ENCODE measurements at places on chromosomes 12 and 14. TPM values are rescaled to one million over a fixed set of nuclear protein-coding genes. Genes with fewer than 3 reads are reported as not detected.

DNA sequence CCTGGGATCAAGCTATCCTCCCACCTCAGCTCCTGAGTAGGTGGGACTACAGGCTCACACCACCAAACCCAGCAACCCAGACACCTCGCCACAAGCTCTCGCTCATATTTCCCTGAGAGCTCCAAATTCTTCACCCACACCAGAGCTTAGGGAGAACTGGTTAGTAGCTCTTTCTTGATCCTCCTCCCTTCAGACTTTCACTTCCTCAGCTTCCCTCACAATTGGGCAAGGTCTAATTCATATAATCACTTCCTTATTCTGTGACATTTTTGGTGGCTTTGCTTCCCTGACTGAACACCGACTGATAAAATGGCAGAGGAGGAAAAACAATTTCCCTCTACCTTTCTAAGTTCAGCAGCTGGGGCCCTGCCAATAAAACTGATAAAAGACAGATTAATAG, 88.5 kb downstream of the GXYLT1 start:
- peak; percentile 7 for DNase-seq

GRCh38 chr12:29054858-29055663, 94.0 kb upstream of the FAR2 start:
- no peak for DNase-seq

DNA sequence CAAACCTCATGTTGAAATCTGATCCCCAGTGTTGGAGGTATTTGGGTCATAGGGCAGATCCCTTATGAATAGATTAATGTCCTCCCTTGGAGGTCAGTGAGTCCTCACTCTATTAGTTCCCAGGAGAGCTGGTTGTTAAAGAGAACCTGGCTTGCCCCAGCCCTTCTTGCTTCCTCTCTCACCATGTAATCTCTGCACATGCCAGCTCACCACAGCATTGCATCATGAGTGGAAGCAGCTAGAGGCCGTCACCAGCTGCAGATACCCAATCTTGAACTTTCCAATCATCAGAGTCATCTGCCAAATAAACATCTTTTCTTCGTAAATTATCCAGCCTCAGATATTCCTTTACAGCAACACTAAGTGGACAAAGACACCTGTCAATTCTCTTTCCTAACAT, 161.8 kb upstream of the IGF1 start:
- DNase-seq: no peak

DNA sequence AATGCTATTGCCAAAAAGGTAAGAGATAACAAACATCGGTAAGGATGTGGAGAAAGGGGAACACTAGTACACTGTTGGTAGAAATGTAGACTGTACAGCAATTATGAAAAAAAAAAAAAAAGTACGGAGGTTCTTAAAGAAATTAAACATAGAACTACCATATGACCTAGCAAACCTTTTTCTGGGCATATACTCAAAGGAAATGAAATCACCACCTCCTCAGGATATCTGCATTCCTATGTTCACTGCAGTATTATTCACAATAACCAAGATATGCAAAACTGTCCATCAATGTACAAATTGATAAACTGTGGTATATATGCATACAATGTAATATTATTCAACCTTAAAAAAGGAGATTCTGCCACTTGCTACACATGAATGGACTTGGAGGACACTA, 60.7 kb downstream of the INSM2 start:
- no peak for DNase-seq

KRT77 gene
- total RNA-seq: not detected

DNA sequence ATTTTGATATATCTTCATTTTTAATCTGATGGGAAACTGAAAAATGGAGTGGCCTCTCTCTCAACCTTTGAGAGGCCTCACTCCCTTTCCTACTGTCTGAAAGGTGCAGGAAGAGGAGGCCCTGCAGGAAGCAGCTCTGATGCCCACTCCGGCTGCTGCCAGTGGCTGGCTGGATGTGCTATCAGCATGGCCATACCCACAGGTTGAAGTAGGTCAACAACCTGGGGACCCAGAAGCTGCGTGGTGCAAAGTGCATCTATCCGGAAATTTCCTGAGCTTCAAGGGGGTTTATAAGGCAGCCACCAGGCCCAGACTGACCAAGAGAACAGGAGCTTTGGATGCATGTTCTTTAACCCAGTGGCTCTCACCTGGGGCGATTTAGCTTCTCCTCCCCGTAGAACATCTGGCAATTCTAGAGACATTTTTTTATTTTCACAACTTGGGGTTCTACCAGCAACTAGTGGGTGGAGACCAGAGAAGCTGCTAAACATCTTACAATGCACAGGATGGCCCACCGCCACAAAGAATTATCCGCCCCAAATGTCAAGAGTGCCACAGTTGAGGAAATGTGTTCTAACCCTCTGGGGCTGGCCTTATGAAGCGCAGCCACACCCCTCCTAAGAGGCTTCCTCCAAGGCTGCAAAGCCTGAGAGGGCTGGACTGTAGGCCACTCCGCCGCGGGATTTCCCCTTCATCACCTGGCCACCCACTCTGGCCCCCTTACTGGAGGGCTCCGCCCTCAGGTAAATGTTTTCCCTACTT, 8.2 kb upstream of the BATF start:
- no peak for DNase-seq

DNA sequence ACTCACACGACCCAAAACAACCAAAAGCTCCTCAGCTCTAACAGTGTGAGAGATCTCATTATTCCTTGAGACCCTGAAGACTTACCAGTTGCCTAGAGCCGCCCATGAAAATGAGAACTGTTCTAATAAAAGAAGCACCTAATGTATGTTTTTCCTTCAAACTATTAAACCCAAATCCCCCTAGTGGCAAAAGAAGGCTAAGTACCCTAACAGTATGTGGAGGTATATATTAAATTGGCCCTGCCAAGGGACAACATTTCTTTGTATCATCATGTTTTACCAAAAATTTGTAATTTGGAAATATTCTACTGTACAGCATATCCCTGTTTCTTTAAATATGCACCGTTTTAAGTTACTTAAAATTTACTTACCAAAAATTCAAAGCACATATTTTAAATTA, 38.0 kb upstream of the PPFIA2 start:
- DNase-seq: no peak

DNA sequence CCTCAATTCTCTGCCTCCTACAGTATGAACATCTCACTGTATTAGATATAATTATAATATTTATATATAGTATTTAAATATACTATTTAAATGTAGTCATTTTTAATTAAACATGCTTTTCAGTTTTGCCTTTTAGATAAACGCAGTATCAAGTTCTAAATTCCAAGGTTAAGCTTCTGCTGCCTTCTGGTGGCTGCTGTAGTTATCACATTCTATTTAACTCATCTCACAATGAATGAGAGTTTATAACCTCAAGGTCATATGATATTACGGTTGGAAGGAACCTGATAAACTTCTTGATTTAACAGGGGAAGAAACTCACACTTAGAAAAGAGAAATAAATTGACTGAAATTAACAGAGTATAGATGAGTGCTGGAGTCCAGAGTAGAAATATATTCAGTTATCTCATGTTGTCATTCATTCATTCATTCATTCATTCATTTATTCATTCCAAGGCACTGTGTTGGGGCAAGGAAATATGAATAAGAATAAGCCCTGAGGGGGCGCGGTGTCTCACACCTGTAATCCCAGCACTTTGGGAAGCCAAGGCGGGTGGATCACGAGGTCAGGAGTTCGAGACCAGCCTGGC, 31.9 kb downstream of the GUCY2C start:
- peak; percentile 47 for DNase-seq

DNA sequence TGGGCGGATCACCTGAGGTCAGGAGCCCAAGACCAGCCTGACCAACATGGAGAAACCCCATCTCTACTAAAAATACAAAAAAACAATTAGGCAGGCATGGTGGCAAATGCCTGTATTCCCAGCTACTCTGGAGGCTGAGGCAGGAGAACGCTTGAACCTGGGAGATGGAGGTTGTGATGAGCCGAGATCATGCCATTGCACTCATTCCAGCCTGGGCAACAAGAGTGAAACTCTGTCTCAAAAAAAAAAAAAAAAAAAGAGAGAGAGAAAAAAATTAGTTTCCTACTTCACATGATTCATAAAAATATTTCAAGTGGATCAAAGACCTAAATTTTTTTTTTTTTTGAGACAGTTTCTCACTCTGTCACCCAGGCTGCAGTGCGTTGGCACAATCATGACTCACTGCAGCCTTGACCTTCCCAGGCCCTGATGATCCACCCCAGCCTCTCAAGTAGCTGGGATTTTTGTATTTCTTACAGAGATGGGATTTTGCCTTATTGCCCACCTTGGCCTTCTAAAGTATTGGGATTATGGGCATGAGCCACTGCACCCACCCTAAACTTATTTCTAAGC, 24.9 kb downstream of the FCF1 start:
- no peak for DNase-seq

OR4K13 gene
- 0.06 TPM for total RNA-seq

GRCh38 chr12:106747973-106748436, 26.5 kb upstream of the RIC8B start:
- DNase-seq: no peak

TSPAN9 gene
- total RNA-seq: 40.1 TPM

DNA sequence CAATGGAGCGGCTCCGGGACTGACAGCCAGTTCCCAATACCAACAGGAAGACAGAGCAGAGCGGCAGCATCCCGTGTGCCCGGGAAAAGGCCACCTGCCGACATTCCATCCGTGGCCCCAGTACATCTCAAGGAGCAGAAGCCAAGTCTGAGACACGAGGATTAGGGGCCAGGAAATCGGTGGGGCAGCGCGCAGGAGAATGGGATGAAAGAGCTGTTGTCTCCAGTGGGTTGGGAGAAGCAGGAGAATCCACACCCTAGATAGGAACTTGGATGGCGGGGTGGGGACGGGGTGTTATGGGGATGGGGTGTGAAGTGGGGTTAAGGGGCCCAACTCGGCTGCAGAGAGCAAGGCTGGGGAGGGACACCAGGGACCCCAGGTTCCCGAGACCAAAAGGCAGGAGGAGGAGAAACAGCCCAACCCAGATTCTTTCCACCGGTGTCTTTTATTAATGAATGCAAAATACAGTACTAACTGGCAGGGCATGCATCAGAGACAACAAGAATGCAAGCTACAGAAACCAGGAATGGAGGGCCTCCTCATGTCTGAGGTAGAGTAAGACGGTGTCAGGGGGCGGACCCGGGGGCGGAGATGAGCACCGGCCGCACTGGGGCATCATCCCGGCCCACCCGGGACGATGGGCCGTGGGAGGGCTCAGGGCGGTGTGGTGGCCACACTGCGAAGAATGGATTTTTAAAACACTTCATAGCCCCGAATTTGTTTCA, 50.3 kb downstream of the BEGAIN start:
- no peak for DNase-seq

DNA sequence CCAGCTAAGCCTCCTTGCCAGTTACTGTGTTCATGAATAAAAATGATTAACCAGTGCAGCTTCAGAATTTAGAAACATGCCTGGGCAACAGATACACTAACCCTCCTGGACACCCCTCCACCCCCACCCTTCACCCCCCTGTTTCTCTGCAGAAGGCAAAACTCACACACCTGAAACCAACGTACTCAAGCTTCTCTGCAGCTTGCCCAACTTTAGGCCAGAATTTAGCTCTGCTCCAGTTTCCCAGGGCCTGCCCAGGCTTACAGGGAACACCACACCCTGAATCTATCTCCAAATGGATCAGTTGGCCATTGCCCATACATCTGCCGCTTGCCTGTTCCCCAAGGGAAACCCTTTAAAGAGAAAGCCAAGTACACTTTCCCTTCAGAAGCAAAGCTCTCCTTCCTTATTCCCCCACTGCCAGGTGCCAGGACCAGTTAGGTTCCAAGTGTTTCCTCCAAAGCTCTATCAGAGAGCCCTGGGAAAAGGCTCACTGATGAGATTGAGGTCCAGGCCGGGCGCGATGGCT, 1.8 kb upstream of the SPPL3 start:
- no peak for DNase-seq

- no peak for DNase-seq
Observed at GRCh38 chr12:3712209-3712992, 40.5 kb downstream of the CRACR2A start.

DNA sequence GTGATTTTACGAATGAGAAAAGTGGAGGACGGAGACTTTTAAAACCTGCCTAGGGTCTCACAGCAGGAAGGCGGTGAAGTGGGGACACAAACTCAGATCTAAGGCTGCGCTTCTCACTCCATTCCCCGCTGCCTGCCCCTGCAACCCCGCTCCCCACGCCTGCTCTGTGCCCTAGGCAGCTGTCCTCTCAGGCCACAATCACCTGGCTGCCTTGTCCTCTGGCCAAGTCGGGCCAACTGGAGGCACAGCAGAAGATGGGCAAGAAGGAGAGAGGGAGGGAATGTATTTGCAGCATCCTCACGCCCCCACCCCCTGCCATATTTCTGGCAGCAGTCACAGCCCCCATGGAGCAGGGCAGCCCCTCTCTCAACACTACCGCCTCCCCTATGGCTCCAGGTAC, 94.9 kb downstream of the CHGA start:
- DNase-seq: no peak

- no peak for DNase-seq
Observed at GRCh38 chr12:75735853-75736252, 224.4 kb upstream of the KRR1 start.

DNA sequence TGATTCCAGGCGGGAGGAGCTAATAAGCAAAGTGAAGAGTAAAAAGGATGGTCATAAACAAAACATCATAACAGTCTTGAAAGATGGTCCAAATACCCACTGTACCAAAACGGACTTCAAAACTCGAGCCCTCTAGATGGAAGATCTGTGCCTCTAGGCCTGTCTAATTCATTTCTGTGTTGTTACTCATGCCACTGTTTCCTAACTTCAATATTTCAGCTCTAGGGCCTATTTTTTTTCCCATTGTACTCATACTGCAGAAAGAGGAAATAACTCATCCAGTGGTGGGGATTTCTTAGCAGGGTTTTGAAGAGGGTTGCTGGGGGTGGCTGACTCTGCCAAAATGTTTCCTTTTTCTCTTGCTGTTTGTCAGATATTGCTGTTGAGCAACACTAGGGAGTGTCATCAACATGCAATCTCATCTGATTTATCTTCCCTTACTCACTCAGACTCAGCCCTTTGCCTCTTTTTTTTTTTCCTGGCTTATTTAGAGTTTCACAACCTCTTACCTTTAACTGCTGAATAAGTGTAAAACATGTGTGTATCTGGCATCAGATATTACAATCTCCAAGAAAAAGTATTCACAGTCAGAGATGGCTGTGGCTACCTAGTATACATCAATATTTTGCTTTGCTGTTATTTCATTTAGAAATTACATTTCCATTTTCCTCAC, 189.6 kb downstream of the DUSP6 start:
- DNase-seq: peak; percentile 84

CLEC14A gene
- 97.7 TPM for total RNA-seq

DNA sequence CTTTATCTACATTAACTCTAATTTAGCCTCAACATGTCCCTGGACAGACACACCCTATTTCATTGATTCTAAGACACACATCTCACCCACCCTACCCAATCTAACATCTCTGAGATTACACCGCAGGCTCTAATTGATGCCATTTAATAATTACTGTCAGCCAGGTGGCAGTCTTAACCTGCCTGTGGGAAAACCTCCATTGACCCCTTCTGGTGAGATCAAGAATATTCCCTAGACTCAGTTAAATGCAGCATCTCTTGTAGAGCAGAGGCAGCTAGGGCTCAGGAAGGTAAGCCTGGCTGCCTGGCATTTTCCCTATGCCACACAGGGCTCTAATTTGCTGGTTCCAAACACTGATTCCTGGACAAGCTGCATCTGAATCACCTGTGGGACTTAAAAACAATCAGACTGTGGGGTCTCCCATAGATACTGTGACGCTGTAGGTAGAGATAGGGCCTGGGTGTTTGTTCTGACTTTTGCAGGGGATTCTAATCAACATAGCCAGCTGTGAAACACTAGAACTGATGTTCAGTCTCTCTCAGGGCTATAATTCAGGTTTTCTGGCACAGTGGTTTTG, 14.3 kb downstream of the MCRS1 start:
- no peak for DNase-seq

GRCh38 chr12:92431146-92431545, 271.6 kb upstream of the PLEKHG7 start:
- no peak for DNase-seq
